CD4-positive, CD25-positive, alpha-beta regulatory T cell (primary cell): ENCODE measurements at places on chromosomes 7 and 10.

DNA sequence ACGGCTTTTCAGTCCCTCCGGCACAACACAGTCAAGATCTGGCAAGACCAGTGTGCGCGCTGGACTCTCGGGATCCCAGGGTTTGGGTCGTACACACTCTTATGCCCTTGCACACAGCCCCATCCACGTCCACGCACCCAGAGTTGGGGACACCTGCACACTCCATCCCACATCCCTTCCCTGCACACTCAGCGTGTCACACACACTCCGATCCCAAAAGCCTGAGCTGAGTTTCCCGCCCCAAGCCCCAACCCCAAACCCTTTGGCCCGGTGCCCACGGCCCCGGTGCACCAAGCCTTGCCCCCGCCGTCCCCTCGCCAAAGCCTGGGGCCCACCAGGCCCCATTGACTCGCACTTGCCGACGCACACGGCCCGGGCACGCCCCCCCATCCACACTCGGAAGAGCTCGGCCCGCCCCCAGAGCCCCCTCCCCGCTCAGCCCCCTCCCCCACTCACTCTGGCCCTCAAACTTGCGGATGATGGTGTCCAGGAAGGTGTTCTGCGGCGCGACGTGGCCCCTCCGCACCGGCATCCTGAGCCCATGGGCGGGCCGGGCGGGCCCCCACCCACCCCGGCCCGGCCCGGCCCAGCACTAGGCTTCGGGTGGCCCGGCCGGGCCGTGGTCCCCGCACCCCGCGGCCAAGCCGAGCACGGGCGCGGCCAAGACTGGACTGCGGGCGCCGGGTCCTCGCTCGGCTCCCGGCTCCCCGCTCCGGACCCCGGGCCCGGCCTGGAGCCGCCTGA is 567 bp downstream of the KCNH2 start:
- no peak for DNase-seq

GRCh38 chr10:35341521-35341920 is 5.2 kb downstream of the CCNY start:
- peak; percentile 50 for DNase-seq

DNA sequence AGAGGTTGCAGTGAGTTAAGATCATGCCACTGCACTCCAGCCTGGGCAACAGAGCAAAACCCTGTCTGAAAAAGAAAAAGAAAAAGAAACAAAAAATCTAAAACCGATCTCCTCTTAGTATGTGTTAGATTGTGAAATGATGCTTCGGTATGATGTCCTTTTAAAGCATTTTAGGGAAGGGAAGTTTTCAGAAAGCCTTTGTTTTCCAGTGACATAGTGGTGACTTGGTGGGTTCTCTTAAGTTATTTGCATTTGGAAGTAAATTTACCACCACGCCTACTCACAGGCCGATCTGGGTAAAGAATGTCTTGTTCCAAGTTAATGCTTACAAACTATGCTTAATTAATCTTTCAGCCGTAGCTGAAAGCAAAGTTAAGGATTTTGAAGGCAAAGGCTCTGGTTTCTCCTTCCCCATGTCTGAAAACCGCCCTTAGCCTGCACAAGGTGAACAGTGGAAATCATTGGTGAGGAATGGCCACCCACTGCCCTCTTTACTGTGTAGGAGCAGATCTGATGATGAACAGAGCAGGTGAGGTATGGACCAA is 10.7 kb downstream of the MTURN start:
- DNase-seq = no peak

- no peak for DNase-seq
Observed at GRCh38 chr10:89279421-89279869, 22.4 kb upstream of the IFIT2 start.

- DNase-seq = no peak
Observed at GRCh38 chr10:113452146-113452845, 100.6 kb upstream of the HABP2 start.

GRCh38 chr7:9657257-9657656 is 1223.8 kb downstream of the NXPH1 start:
- no peak for DNase-seq

DNA sequence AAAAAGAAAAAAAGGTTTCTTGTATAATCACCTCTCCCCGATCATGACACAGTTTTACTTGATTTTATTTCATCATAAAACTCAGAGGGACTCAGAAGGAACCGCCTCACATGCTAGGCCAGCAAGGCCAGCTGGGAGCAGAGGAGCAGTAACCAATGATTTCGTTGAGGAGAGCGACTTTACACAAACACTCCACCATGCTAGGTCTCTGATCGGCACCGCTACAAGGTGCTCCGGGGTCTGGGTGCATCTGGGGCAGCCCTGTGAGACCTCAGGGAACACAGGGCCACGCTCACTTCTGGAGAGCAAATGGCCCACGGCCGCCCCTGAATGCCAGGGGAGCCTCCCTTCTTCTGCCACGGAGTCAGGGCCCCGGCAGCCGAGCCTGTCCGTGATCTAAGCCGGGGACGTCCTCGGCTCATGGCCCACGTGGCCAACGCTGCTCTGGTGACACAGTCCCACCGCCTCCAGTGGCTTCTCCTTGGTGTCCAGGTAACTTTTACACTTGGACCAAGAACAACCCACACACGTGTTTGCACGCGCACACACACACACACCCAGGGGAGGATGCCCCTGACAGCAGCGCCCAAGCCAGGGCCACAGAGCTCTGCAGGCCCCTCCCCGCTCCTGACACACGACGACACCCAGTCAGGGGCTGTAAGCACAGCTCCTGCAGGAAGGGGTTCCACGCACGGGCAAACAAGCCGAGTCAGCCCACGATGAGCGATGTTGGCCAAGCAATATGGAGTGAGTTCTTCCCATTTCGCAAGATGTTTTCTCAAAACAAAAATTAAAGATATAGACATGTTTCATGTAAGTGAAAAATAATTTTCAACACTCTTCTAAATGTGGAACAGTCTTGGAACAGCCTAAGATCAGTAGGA is 332.3 kb downstream of the DNAJB6 start:
- no peak for DNase-seq

- DNase-seq = no peak
Observed at GRCh38 chr10:18312374-18313139, 172.3 kb downstream of the CACNB2 start.

DNA sequence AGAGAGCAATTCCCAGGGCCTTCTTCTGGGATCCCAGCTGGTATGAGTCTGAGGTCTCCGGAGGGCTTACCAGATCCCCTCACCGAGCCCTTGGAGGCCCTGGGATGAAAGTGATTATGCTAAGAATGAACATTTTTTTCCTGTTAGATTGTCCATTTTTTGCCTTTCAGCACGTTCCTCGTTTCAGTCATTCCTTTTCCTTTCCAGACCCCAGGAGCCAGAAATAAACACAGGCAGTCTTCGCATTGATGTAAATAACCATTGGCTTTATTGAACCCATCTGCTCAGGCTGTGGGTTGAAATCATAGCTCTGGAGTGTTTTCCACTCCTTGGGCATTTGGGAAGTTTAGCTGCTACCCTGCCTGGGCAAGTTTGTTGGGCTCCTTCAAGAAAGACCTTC is 320.9 kb upstream of the AUTS2 start:
- DNase-seq = no peak
